NB4 (cell line): ENCODE measurements at places on chromosomes 12 and 14.

- DNase-seq: no peak
Measured at GRCh38 chr12:41545761-41546160, 357.6 kb downstream of the PDZRN4 start.

GRCh38 chr14:85527006-85527405 lies 2.9 kb upstream of the FLRT2 start:
- DNase-seq: no peak

GRCh38 chr14:71693381-71693780 lies 238.8 kb upstream of the RGS6 start:
- DNase-seq: peak; percentile 14

GRCh38 chr12:4106621-4107020 lies 166.9 kb upstream of the CCND2 start:
- DNase-seq: no peak

DNA sequence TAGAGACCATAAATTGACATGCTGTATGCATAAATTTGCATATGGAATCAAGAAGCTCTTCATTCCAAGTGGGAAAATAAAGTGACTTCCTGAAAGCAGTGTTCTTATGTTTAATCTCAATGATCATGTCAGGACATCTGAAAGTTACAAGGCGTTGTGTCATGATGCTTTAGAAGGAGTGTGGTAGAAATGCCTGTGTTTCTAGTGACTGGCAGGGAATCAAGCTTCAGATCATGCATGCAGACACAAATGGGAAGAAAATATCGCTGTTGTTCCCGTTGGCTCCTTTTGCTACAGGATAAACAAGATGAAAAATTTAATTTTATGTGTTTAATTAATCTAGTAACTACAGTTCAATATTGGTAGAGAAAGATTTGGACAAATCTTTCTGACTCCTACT lies 298.1 kb upstream of the SYT1 start:
- DNase-seq: no peak

DNA sequence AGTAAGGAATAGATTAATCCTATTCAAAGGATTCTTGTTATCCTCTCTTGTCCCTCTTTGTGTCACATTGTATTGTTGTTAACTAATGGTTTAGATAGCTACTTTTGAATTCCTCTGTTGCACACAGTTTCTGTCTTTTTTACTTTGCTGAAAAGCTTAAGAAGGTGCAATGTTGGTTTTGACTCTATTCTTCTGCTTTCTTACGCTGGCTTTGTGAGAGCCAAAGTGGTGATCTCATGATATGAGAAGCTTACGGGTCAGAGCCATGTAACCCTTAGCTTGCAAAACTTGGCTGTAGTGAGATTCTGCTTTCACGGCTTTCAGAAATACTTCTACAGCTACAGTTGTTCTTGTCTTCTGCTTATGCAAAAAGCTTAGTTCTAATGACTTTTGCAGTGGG lies 239.7 kb downstream of the TRHDE start:
- DNase-seq: no peak

DNA sequence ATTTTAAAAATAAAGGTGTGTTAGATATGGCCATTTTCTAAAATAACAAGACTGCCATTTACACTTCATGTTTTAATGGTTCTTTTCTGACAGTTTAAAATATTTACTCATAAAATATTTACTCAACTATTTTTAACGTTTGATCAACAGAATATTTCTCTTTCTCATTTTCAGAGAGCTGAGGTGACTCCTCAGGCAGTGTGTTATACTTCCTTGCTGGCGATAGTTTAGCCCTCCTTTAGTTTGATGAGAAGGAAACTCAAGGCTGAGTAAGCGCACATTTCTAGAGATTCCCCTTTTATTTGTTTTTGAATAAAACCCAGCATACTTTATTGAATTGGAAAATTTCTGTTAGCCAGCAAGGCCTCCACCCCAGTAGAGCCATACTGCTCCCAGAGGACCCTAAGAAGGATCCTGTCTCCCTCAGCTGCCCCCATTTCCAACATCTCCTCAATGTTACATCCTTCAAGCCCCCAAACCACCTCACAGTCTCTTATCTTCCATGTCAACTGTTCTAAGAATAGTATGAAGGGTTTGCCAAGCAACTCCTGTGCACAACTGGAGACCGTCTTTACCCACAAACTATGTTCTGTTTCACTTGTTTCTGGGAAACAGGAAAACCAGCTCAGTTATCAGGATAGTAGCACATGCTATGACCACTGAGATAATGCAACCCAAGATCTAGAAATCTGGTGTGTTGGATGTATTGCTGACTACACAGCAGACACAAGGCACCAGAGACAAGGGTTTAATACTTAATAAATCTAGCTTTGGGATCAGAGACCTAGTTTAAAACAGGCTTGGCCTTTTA lies 129.5 kb downstream of the STXBP6 start:
- DNase-seq: no peak
